ENCODE measurements at places on chromosomes 6 and 20.

DNA sequence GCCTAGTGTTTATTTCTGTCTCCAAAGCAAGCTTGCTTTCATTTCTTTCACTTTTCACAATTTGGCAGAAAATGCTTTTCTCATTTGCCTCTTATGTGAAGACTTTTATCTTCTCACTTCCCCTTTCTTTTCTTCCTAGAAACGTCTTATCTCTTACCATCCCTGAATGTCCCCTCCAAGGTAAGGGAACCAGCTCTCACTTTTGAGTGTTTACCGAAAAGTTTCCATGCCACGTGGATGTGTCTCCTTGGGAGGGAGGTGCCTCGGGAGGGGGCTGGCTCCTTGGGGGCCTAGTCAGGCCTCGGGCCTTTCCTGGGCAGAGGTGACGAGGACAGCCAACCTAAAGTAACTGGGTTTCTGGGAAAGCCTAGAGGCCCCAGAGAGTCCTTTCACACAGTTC, 127.4 kb downstream of the CD24 start:
- no peak for DNase-seq

DNA sequence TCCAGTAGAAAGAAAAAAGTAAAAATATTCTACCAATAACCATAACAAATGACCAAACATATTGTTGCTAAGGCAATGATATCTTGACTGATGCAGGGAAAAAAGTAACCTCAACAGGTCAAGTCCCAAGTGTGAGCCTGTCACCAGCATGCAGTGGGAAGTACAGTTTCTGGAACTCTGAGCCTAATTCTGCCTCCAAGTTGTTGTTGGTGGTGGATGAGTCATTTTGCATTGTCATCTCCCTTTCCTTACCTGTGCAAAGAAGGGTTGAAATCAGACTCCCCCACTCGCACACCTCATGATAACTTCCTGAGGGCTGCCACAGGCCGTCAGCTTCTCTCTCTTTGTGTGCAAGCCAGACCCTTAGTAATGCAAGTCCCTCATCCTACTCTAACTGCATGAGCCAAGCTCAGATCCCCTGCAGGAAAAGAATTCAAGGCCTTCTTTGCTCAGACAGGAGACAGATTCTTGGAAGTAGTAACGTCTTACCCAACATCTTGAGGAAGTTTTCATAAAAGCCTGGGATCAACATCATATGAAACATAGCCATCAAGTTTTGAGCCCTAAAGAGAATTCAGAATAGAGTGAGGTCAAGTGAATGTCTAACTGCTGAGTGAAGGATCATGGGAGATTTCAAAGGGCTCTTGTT, 207.6 kb upstream of the FOXA2 start:
- DNase-seq, result no peak

- DNase-seq, result no peak
Measured at GRCh38 chr6:134173366-134173725, 120.9 kb upstream of the SLC2A12 start.

DNA sequence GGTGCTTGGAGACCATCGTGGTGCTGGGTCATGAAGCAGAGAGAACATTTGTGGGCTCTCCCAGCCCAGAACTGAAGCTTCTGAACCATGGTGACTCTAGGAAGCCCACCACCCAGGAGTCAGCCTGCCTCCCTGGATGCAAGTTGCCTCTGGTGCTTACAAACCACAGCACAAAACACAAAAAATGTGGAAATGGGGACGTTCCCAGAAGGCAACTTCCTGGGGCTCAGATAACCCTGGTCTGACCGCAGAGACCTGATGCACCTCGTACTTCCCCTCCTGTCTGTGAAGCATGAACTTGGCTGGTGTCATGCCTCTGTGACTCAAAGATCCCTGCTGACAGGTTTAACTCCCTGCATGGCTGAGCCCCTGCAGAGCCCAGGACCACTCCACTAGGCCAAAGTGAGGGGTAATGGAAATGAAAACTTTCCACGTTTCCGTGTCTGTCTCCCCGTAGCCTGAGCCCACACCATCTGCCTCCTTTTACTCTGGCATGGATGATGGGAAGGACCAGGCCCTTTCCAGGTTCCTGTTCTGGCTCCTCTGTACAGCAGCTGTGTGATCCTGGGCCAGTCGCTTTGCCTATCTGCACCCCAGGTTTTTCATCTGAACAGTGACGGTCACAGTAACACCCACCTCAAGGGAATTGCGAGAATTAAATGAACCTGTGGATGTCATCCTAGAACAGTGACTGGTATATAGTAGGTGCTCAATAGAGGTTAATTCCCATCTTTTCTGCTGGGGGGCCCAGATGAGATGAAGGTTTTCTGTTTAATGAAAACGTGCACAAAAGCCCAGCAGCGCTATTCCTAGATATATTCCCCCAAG, 57.7 kb downstream of the PPP1R16B start:
- peak; percentile 57 for DNase-seq

- no peak for DNase-seq
Measured at GRCh38 chr20:56974499-56975250, 291.8 kb downstream of the BMP7 start.

DNA sequence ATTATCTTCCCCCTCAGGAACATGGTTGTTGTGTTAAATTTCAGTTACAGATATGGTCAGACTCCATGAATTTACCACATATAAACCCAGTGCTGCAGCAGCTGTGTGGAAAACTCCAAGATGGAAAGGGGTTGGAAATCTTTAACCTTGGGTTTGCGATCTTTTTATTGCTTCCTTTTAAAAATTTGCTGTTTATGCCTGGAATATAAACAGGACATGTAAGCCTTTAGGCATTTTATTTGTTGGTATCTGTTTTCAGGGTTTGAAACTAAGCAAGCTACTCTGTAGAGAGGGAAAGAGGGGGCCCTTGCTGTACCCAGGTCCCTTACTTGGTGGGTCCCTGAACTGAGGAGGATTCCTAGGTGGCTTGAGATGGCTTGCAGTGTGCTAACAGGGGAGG, 778 bp downstream of the PKIG start:
- no peak for DNase-seq

- DNase-seq, result no peak
Measured at GRCh38 chr6:2029130-2029794, 216.1 kb downstream of the GMDS start.

DNA sequence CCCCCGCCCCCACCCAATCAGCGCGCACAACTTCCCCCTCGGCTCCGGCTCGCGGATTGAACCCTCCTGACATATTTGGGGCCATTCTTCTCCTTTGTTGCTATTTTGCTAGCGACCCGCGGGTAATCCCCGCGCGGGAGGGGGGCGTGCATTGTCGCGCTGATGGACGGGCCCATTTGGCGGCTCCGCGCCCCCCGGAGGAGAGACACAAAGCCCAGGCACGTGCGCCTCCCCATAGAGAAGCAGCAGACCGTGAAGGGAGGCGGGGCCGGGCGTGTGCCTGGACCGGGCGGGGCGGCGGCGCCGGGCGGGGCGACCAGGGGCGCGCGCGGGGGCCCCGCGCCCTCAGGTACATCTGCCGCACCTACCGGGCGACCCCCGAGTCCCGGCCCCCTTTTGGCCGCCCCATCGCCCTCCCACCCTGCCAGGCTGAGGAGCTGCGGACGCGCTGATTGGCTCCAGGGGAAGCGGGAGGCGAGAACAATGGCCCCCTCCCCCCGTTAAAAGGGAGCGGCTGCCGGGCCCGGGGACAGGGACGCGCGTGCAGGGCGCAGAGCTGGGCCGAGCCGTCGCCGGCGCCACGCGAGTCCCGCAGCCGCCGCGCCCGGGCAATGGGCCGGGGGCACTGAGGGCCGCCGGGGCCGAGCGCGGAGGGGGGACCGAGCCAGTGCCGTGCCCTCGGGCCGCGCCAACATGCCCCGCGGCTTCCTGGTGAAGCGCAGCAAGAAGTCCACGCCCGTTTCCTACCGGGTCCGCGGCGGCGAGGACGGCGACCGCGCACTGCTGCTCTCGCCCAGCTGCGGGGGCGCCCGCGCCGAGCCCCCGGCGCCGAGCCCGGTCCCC, at the start of gene INSM1:
INSM1 (plus strand) TSS at position 530 of the 843 bp plus-strand sequence; CDS start at position 694, 164 bp downstream.
- no peak for DNase-seq

GRCh38 chr6:52152711-52153160, 33.4 kb upstream of the IL17A start:
- no peak for DNase-seq

- DNase-seq, result no peak
Measured at GRCh38 chr6:75103431-75103830, 102.4 kb downstream of the COL12A1 start.

DNA sequence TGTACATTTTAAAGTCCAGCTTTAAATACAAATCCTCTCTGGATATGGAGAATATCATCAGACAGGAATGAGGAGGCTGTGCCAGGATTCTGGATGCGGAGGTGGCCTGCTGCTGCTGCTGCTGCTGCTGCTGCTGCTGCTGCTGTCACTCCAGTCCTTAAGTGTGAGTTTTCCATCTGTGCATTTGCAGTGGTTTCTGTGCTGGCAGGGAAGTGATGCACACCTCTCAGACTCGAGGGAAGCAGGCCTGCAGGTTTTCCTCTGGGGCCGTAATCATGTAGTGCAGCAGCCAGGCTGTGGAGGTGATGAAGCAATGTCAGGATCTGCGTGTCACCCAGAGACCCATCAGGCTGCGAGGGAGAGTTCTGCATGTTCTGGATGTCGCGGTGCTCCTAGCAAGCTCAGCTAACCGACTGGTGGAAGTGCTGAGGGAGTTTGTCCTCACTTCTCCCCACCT, 32.0 kb downstream of the CFAP61 start:
- DNase-seq, result no peak

GRCh38 chr6:30917487-30917886, 3.4 kb downstream of the VARS2 start:
- DNase-seq, result no peak

DNA sequence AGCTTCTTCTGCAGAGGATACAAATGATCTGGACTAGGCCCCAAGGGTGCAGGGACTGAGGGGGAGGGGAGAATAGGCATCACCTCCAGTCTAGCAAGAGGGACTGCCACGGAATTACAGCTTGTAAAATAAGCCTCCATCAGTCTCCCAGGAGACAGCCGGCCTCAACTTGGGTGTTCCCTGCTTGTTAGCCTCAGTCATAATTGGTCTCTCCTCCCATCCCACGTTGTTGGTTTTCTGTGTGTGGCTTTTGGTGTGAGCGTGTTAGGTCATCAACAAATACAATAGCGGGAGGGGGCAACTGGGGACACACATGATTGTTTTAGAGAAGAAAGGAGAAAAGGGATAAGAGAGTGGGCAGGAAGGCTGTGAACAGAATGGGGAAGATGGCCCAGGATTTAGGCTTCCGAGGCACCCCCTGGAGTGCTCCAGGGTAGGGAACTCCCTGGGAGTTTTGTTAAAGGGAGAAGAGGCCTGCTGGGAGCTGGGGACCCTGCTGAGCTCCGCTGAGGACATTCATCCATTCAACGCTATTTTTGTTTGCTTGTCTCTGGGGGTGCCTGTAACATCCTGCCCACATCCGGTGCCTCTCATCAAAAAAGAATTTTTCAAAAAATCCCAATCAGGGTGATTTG, 9.2 kb downstream of the FOXA2 start:
- DNase-seq, result no peak

DNA sequence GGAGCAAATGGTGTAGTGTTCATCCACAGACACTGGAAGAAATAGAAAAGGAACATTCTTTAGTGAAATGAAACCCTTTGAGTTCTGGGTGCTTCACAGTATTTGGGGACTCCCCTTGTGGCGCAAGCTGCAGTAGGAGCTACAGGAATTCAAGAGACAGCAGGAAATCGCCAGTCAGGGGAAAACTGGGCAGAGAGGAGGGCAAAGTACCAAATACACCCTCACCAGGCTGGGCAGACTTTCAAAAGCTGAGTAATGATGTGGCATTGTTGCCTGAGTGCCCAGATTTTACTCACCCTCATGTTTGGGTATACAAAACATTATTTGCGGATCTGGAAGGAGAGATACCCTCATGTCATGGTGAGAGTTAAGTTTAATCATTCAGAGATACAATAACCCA, 97.9 kb downstream of the SOD2 start:
- DNase-seq, result no peak

DNA sequence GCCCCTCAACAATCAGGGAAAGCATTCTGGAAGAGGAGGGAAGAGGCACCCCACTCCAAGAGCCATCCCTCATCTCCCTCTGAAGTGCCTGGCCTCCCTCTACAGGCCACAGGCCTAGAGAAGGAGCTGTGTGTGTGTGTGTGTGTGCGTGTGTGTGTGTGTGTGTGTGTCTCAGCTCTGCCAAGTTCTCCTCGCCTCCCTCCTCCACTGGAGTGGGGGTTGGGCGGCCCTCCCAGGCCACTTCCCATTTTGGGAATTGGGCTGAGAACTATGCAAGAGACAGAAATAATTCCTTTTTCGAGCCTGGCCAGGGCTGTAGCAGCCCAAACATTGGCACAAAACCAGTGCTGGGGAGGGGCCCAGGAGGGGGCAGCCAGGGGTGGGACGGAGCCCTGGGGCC, 35.7 kb downstream of the KCNB1 start:
- DNase-seq, result no peak

All from stimulated activated naive CD4-positive, alpha-beta T cell treated with Interleukin-2 at 50 U/mL for 16 hours (primary cell).